ENCODE measurements at places on chromosomes 12 and 14.

DNA sequence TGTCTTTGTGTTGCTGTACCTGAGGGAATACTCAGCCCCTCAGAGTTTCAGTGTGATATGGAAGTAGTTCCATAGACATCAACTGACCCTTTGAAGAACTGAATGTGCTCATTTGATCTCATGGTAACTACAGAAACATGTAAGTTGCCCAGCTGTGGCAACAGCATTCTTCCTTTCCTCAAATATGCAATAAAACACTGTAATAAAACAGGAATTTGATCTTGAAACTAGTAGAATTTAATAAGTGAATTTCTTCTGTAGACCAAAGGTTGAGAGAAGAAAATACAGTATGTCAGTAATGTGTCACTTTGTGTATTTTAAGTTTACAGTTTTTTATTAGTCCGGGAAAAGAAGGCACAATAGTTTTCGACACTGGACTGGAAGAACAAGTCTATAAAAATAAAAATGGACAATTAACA, 31.9 kb downstream of the KCTD10 start:
- DNase-seq, result no peak

DNA sequence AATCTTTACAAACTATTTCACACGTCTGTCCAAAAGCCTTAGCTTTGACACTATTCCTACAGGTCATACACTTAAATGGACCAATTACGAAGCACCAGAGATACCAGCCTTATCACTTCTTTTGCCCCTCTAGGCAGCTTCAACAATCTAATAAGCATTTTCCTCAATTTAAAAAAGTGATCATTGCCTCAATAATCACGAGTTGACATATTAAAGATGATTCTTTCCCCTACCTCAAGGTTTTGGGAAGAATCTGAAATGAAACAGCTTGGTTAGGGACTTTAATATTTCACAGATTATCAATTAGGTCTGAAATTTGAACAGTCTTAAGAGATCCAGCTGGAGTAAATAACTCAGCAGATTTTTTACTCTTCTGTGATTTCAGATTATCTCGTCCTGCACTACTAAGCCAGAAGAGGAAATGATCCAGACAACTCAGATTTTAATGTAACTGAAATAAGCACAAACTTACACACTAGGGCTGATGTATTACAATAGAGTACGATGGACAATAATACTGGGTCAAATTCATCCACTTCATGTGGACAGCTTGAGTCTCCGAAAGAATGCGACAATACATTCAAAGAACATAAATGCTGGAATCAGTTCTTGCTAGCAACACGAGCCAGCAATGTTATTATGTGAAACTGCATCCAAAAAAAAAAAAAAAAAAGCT, 15.9 kb downstream of the UBE2N start:
- no peak for DNase-seq

DNA sequence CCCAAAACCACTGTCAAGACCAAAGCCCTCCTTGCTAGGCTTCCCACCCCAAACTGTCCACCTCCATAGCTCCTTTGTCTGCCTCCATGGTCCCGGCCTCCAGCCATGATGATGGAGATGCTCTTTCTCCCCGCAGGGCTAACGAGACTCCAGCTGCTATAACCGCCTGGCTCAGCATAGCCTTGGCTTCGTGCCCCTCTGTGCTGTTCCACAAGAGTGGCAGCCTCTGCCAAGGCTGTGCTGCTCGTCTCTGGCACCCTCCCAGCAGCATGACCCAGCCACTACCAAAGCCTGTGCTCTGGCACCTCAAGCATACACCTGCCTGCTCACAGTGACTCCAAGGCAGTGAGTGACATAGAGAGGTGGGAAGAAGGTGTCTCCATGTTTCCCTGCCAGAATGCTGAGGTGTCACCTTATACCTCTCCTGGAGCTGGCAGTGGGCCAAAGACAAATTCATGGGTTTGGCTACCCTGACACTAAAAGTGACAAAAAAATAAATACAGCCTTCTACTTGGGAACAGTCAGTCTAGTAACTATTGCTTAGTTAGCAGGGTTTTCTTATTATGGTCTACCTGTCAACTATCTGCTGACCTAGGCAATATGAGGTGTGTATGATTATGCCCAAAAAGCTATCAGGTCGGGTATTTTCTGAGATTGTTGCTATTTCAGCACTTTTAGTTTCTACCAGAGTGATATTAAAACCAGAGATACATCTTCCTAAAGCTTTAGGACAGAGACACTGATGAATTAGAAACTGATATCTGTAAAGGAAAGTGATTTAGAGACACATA, 16.1 kb upstream of the KRT73 start:
- DNase-seq, result no peak

GRCh38 chr12:56694161-56694560, 6.1 kb upstream of the PTGES3 start:
- no peak for DNase-seq

DNA sequence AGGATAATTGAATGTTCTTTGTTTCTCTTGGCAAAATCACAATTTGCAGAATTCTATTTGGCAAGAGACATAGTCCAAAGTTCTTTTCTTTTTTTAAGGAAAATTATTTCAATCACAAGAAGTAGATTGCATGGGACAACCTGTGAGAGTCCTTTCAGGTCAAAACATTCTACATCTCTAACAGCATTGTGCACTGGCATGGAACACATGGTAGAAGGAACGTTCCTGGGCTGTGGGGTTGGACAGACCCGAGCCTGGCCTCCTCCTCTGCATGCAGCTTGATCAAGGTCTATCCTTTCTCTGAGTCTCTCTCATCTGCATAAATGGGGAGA, 88.6 kb upstream of the CPSF6 start:
- DNase-seq, result no peak

- DNase-seq, result no peak
These were observed 14.9 kb upstream of the GPR132 start for GRCh38 chr14:105080161-105080560.

- peak; percentile 78 for DNase-seq
These were observed 106.0 kb downstream of the KIF26A start for GRCh38 chr14:104244221-104245011.

DNA sequence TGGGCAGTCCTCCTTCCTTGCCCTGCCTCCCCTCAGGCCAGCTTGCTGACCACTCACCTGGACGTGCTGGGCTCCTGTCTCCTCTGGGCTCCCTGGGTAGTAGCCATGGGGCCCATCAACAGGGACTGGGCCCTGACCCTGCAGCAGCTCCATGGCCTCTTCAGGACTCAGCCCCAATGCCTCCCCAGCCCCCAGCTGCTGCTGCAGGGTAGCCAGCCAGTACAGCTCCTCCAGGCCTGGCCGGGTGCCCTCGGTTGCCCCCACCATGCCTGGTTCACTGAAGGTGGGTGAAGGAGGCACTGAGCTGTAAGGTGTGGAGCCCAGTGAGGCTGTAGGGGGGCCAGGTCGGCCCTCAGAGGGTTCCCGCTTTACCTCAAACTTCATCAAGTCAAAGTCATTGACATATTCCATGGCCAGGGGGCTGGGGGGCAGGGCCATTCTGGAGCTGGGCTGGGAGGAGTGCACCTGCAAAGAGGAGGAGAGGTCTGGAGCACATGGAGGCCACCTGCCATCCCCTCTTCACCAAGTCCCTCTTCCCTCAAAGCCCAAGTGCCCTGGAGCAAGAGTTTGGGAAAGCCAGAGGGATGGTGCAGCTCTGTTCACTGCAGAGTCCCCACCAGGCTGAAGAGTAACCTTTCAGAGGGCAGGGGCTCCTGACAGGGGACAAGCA, 11.2 kb downstream of the CPNE6 start:
- DNase-seq, result no peak

- DNase-seq, result no peak
These were observed 300.5 kb downstream of the PRKD1 start for GRCh38 chr14:29627137-29627536.

GRCh38 chr12:4140581-4141301, 132.8 kb upstream of the CCND2 start:
- DNase-seq, result no peak

DNA sequence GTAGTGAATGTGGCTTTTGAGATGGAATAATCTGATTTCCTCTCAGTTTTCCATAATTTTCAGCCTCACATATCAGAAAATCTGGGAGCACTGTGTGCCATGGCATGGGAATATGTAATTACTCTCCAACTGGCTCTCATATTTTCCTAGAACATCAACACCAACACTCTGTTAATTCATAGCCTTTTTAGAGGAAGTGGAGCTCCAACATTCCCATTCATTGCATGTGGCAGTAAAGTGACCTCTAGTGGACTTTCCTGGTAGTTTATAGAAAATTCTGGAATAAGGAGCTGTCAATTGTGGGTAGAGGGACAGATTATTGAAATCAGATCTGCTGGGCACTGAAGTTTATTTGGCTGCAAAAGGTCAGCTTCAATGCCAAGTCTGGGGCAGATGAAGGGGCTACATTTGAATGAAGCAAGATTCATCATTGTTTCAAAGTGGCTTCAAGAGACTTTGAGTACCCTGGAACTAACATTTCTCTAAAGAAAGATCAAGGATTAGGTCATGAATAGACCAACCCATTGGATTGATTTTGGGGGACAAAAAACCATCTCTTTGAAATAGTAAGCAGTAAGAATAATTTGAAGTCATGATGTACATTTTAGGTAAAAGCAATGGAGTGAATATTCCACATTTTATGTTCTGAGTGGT, 23.6 kb upstream of the USP44 start:
- no peak for DNase-seq

GRCh38 chr12:28017126-28017872, 44.8 kb upstream of the PTHLH start:
- no peak for DNase-seq

DNA sequence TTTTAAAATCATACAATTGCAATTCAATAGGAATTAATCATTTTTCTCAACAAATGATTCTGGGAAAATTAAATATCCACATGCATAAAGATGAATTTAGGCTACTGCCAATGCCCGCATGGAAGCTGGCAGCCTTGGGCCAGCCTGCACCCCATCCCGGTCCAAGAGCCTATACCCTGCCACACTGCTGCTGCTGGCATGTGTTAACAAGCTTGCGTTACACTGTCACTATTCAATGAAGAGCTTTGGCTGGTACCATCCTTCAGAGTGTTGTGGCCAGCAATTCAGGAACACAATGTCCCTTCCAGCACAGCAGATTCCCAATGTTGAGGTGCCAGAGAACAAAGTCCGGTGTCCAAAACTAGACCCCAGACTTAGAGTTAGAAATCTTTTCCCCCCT, 13.6 kb upstream of the TAS2R14 start:
- DNase-seq, result no peak

GRCh38 chr12:132717531-132718387, 7.1 kb downstream of the PGAM5 start:
- no peak for DNase-seq

GRCh38 chr14:100199240-100199860, 39.6 kb upstream of the YY1 start:
- no peak for DNase-seq

GRCh38 chr12:7695237-7695560, 376 bp downstream of the GDF3 start:
- no peak for DNase-seq

DNA sequence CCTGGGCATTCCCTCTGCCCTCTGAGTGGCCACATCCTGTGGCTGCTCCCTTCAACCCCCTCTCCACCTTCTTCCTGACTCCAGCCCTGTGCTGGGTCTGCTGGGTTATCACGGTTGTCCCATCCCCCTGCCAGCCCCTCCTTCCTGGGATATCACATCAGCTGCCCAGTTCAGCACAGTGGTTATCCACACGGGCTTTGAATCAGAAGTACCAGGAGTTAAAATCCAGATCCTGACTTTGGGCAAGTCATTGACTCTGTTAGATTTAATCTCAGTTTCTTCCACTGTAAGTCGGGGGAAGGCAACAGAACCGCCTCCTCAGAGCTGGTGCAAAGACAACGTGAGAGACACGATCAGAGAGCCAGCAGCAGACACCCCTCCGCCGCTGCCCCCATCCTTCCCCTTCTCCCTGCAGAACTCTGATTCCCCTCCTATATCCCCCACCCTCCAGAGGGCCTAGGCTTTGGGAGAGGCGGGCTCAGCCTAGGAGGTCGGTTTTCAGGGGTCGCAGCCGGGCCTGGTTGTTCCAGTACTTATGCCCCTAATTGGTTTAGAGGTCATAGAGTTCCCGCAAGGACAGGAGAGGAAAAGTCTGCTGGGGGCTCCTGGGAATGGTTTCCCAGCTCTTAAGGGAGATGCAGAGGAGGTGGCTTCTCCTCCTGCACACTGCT, 42.5 kb downstream of the PRIMA1 start:
- no peak for DNase-seq

DNA sequence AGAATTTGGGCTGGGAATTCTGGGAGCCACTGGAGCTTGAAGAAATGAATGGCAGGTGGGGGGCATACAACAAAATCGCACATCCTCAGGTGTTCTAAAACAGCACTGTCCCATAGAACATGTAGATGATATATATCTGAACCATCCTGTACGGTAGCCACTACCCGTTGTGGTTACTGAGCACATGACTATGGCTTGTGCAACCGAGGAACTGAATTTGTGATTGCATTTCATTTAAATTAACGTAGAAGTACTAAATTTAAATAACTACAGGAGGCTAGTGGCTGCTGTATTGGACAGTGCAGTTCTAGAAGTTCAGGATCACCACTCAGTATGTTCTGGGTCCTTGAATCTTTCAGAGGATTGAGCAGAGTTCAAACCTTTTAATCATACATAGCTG, 172.4 kb downstream of the PHETA1 start:
- DNase-seq, result no peak

DNA sequence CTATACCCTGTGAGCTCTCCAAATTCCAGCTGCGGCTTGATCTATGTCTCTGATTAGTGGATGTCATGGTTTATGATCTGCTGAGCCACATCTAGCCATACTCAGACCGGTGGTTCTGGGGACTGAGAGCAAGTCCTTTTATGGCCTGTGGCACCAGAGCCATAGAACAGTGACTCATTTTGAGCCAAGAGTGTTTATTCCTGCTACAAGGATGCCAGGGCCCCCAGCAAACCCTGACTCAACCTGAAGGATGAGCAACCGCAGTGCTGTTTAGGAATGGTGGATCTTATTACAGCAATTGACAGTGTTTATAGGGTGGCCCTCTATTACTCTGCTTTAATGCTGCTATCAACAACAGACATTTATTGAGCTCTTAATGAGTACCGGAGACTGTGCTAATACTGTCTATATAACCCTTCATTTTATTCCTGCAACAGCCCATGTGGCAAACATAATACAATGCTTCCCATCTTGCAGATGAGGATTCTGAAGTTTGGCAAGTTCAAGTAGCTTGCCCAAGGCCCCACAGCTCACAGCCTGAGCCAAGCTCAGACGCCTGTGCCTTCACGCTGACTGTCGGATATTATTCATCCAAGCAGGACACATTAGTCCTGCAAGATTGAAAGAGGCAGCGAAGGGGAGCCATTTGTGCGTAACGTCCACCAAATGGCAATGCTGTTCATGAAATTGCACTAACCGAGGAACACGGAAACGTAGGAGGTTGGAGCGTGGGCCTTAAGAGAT, 273.6 kb upstream of the PWP1 start:
- DNase-seq, result no peak

- no peak for DNase-seq
These were observed 116.6 kb upstream of the NPAS3 start for GRCh38 chr14:32821964-32822653.

GRCh38 chr12:42582498-42582897, 7.0 kb downstream of the PRICKLE1 start:
- no peak for DNase-seq

Data from left forelimb (tissue), 1 donor.